ENCODE measurements at places on chromosomes 6 and 20.

DNA sequence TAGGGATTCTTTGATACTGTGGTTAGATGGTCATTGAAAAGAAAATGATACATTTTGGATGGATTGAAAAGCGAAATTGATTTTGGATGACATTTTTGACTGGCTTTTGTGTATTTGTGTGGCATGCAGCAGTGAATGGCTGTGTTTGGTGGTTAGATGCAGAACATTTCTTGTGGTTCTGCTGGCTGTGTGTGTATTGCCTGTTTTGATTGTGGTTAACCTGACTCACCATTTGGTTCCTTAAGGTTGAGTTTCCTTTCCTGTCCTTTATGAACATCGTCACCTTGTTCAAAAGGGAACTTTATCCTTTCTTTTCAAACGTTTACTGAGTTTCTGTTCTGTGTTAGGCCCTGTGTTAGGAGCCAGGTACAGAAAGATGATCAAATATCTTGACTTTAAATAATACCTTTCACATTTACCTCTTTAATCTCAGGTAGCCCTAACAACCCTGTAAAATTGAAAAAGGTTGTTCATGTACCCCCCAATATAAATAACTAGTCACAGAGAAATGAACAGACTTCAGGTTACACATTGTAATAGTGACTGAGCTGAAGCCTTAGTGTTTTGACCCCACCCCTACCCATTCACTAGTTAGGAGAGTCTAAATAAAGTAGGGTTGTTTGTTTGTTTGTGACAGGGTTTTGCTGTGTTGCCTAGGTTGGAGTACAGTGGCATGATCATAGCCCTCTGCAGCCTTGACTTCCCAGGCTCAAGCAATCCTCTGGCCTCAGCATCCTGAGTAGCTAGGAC is 23.8 kb downstream of the ANKS1A start:
- peak; percentile 69 for DNase-seq

DNA sequence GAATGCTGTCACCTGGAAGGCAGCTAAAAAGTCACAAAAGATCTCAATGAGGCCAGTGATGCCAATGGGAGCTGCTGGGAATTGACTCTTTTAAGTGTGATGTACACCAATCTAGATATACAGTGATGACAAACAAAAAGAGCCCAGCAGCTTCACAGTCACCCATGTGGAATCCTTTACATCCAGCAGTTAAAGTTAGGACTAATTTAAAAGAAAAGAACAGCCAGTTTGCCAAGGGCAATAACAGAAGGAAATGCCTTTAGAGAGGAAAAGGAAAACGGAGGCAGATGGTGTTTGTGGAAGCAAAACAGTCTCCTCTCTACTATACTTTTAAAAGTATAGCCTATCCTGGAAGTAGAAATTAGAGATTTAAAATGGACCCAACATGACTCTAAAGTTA is 873.5 kb downstream of the EPHA7 start:
- no peak for DNase-seq

DNA sequence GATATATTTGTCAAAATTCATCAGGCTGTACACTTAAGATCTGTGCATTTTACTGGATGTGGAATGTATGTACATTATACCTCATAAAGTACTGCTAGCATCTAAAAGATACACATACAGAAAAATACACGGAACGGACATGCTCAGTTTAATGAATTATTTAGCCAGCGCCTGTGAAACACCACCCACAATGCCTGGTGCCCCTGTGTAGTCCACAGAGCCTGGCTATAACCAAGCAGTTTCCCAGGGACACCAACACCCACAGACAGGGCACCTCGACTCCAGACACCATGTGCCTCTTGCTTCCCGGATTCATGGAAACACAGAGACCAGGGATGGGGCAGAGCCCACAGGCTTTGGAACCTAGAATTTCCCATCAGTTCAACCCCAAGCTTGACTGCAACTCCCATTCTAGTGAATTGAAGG is 17.4 kb upstream of the ARMC12 start:
- no peak for DNase-seq

- DNase-seq = peak; percentile 18
Observed at GRCh38 chr6:8888468-8888867, 453.1 kb upstream of the SLC35B3 start.

DNA sequence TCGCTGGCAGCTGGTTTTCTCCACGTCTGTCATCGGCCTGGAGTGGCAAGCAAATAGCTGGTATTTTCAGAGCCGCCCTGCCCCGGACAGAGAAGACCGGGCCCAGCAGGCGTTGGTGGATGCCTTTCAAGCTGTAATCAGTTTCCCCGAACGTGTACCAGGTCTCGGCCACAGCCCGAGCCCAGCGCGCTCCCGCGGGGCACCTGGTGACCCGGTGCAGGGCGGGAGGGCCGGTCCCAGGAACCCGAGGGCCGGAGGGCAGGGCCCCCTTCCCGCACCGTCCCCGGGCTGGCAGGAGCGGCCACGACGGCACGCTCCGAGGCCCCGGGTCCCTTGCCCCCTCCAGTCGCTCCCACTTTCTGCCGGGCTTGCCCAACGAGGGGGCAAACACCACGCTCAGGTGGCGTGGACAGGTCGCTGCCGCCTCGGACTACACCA is 348 bp upstream of the PYGB start:
- no peak for DNase-seq

GRCh38 chr6:73671911-73672685 is 18.3 kb upstream of the SLC17A5 start:
- no peak for DNase-seq

DNA sequence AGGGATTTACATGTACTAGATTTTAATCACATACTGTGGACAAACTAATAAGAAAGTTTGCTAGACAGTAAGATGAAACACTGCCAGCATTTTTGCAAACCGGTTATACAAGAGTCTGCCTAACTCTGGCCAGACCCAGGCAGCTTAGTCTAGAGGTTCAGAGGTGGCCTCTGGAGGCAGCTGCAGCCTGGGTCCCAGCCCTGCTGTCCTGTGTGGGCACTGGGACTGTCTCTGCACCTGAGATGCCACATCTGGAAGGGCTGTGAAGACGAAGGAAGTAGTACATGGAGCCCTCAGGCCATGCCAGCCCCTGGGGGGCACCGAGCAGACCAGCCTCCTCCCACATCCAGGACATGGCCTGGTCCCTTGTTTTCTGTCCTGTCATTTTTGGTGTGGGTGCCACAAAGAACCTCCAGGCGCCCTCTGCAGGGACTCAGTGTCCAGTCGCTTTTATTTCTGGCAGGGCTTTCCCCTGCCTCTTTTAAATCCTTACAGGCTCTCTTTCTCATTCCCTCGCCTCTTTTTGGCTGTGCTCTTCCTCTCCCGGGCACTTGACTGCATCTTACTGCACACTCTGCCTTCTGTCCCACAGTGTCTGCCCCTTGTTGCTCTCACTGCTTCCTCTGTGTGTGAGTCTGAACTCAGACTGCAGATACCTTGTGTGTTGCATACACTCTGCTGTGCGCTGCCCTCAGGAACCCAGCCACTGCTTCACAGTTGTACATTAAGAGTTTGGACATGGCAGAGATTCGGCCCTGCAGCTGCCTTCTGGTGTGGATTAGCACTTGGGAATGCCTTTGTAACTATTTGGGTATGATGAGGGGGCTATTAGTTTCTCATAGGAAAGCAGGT is 216.7 kb downstream of the ZDHHC14 start:
- peak; percentile 50 for DNase-seq

DNA sequence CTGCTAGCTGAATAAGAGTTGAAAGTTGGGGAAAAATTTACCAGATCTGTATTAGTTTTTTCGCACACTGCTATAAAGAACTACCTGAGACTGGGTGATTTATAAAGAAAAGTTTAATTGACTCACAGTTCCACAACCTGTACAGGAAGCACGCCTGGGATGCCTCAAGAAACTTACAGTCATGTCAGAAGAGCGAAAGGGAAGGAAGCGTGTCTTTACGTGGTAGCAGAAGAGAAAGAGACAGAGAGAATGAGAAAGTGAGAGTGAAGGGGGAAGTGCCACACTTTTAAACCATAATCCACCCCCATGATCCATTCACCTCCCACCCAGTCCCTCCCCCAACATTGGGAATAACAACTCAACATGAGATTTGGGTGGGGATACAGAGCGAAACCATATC is 79.6 kb downstream of the KHDC1L start:
- DNase-seq = no peak

- no peak for DNase-seq
Observed at GRCh38 chr20:40915756-40916155, 112.9 kb upstream of the TOP1 start.

GRCh38 chr6:121395736-121396135 is 39.7 kb upstream of the GJA1 start:
- DNase-seq = no peak

DNA sequence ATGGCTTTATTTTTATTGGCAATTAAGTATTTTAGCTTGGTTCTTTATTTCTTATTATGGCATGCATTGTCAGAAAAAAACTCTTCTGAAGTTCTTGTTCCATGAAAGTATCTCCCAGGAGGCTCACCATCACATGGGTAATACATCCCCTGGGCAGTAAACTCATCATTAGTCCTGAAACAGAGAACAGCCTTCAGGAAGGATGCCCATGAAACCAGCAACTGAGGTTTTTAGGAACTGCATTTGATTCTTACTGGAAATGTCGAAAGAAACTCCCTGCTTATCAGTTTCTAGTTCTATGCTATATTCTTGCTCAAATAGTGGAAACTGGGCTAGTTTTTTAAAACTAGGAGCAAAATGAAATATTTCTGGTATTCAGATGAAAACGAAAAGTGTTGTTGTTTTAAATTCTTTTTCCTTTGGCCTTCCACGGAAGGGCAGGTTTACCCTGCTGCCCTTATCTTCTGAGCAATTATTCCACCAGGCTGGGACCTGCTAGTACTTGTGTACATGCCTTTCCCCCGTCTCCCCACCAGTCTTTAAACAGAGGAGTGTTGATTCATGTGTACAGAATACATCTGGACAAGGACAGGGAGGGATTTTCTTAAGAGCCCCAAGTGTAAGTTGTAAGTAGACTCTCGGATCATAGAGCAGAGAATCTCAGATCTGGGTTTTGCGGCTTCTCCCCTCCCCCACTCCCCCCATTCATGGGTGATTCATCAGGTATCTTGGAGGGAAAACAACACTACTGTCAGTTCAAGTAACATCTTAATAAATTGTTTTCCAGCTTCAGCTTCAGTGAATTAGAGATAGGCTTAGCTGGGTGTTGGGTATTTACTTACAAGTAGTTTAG is 81.5 kb downstream of the RTN4IP1 start:
- peak; percentile 48 for DNase-seq

- DNase-seq = no peak
Observed at GRCh38 chr6:56720882-56721281, 78.2 kb upstream of the DST start.

DNA sequence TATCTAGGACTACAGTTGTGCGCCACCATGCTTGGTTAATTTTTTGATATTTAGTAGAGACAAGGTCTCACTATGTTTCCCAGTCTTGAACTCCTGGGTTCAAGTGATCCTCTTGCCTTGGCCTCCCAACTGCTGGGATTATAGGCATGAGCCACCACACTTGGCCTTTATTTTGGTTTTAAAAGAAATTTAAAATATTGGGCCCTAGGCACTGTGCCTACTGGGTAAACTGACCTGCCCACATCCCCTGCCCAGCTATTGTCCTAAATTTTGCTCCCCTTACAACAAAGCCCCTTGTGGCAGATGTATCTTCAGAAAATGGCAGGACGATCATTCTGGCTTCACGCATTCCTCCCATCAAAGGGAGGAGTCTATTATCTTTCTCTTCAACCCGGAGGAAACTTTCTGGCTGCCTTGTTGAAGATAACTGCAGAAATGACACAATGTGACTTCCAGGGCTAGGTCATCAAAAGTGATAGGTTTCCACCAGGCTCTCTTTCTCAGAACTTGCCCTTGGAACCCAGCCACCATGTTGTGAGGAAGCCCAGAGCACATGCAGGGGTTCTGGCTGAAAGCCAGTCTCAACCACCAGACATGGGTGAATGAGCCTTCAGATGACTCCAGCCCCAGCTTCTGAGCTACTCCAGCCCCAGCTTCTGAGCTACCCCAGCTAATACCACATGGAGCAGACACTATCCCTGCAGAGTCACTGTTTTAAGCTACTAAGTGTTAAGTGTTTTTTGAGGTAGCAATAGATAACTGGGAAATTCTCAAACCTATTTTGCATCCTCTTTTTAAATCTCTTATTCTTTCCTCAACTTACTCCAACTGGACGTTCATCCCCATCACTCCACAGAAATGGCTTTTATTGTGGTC is 4.6 kb upstream of the GUCA1B start:
- peak; percentile 84 for DNase-seq

GRCh38 chr6:114997813-114998292 is 655.0 kb upstream of the HS3ST5 start:
- DNase-seq = peak; percentile 18

GRCh38 chr6:14128012-14128411 is 10.4 kb downstream of the CD83 start:
- no peak for DNase-seq

DNA sequence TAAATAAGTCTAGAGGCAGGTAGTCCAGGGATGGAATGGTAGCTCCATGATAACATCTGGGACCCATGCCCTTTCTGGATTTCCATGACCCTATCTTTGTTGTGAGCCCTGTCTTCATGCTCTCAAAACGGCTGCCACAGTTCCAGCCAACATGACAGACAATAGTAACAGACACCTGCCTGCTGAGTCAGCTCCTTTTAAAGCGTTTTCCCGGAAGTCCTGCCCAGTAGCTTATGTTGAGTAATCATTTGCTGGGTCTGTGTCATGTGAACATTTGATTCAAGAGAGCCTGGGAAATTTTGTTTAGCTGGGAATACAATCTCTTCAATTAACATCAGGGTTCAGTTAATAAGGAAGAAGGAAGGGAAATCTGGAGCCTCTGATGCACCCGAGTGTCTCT is 262.2 kb upstream of the SULF2 start:
- no peak for DNase-seq

- DNase-seq = peak; percentile 91
Observed at GRCh38 chr6:4316867-4317400, 181.6 kb upstream of the ECI2 start.

DNA sequence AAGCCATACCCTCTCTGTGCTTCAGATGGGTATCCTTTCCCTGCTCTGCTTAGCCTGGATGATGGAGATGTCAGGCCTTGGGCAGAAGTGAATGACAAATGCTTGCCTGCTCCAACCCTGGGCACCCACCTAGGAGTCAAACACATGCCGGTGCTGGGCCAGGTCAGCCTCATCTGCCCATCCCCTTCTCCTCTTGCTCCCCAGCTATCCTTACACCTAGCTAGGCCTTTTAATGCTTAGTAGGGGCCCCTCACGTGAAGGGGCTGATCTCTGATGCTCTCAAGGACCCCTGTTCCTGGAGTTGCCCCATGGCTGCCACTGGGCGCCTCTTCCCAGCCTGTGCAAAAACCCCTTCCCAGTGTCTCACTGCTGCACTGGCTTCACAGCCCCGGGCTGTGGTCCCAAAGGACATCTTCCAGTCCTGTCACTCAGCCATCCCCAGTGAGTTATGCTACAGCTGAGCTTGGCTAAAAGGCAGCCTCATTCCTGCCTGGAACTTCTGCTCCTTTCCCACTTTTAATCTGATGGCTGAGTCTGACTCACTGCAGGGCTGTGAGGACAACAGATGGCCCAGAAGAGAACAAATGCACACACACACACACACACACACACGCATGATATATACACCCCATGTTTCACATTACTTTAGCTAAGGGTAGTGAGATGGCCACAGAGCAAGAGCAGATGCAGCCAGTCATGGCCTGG is 12.8 kb upstream of the SDCBP2 start:
- DNase-seq = peak; percentile 61

GRCh38 chr20:41352666-41353065 is 12.0 kb downstream of the LPIN3 start:
- DNase-seq = no peak
